Activated B cell treated with CpG ODN at 0.5 μM for 24 hours (primary cell): ENCODE measurements at places on chromosomes 11 and 22.

DNA sequence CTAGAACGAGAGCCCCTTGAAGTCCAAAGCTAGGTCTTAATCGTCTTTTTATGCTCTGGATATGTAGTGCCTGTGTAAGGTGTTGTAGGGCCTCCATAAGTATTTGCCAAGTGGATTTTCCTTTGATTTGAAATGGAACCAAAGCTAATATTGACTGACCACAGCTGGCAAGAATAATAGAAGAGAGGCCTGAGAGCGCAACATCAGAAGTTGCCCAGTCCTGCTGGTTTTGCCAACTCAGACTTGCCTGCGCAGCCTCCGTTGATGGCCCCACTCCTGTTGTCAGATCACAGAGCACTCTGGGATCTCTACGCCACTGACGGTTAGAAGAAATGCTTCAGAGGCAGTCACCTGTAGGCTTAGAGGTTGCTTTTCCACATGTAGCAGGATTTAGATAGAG is 251.2 kb downstream of the TENM4 start:
- no peak for DNase-seq

GRCh38 chr11:134663506-134664313 is 251.7 kb upstream of the B3GAT1 start:
- DNase-seq: no peak

DNA sequence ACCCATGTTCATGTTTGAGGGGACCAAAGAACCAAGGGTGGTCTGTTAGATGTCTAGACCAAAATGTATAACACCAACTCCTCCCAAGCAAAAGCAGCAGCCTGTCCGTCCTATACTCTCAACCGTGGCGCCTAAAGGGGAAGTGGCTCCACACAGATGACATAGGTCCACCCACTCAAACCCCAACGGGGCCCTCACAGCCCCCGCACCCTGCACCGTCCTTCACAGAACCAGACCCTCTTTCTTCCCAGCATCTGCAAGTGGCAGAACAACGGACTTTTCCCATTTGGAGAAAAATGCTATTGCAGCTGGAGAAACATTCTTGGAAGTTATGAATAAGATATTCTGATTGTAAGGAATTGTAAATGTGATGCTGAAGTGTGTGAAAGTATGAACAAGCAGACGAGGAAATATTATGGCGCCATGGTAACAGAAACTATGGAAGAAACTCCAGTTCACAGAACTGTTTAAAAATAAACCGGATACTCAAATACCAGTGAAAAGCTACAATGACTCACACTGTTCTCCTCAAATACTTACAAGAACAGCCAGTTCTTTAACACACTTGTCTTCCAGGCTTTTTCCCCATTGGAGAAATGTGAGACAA is 76.5 kb upstream of the ARFGAP3 start:
- DNase-seq: peak; percentile 59

- peak; percentile 16 for DNase-seq
These were observed 839 bp downstream of the CEP164 start for GRCh38 chr11:117328375-117329010.

GRCh38 chr11:11501546-11502262 is 120.1 kb downstream of the GALNT18 start:
- no peak for DNase-seq
